ENCODE measurements at places on chromosomes 13 and 19. TPM values are rescaled to one million over a fixed set of nuclear protein-coding genes. Genes with fewer than 3 reads are reported as not detected.

Gene PVR
- polyA plus RNA-seq: 10.9 TPM

Gene PSG2
- polyA plus RNA-seq: not detected

Gene IRGC
- not detected for polyA plus RNA-seq

Gene GRIN3B
- 0.15 TPM for polyA plus RNA-seq

Gene ZIC2
- 6.3 TPM for polyA plus RNA-seq

Gene VSTM1
- not detected for polyA plus RNA-seq

Gene CCNE1
- polyA plus RNA-seq: 38.1 TPM

DNA sequence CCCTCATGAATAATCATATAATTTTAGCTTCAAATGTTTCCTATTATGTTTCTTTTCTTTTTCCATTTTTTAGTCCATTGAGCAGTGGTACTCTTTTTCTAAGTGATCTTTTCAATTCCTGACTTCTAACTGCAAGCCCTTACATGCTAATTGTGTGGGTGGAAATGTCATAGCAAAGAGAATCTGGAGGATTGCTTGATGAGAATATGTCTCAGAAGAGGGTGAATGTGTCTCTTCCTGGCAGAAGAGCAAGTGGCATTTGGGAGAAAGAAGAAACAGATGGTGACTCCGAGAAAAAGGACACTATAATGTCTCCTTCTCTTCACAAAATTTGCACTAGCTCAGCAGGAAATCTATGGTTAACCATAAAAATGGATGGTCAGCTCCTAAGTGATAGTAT, 2320.0 kb downstream of the PCDH9 start:
- no peak overlapping the region for H3K27ac ChIP-seq
- DNase-seq: no peak
- H3K36me3 ChIP-seq: no peaks in the 10 kb centered on the region
- H3K27me3 ChIP-seq: no peaks in the 10 kb centered on the region
- H3K4me1 ChIP-seq: no peaks in the 10 kb centered on the region
- H3K4me3 ChIP-seq: no peak overlapping the region

DNA sequence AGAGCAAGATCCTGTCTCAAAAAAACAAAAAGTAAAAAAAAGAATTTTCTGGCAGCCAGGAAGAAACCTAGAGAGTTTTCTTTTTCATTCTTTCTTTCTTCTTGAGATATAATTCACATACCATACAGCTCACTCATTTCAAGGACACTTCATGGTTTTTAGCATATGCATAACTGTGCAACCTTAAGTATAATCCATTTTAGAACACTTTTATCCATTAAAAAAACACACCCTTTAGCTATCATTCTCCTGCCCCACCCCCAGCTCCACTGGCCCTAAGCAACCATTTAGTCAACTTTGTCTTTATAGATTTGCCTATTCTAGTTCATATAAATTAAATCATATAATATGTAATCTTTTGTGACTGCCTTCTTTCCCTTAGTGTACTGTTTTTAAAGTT, 8.1 kb upstream of the IPO5 start:
- no peak overlapping the region for H3K4me3 ChIP-seq
- no peaks in the 10 kb centered on the region for H3K4me1 ChIP-seq
- DNase-seq: no peak
- no peaks in the 10 kb centered on the region for H3K36me3 ChIP-seq
- no peak overlapping the region for H3K27ac ChIP-seq
- no peaks in the 10 kb centered on the region for H3K27me3 ChIP-seq

- no peak overlapping the region for H3K27ac ChIP-seq
- no peak overlapping the region for H3K4me3 ChIP-seq
- no peaks in the 10 kb centered on the region for H3K4me1 ChIP-seq
- peak; percentile 64 for DNase-seq
Observed at GRCh38 chr19:41691268-41691970, 3.3 kb upstream of the CEACAM7 start.

DNA sequence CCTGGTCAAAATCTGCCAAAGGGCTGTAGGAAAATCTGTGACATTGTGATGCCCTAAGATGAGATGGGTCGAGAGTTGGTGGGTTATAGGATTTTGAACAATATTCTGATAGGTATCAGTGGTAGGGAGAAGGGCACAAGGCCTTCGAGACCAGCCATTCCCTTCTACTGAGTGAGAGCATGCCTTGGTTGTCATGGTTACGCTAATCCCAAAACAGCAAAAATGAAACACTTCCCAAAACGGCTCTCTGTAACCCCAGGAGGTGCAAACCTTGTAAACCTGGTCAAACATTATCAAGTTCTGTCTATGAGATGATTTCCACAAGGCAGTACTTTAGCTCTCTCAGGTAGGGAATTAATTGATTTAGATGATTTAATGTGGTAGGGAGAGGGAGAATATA, 158.7 kb upstream of the RNF113B start:
- H3K27me3 ChIP-seq: peaks cover 12% of the 10 kb centered on the region
- H3K27ac ChIP-seq: no peak overlapping the region
- no peak for DNase-seq
- H3K36me3 ChIP-seq: no peaks in the 10 kb centered on the region
- no peak overlapping the region for H3K4me3 ChIP-seq

- DNase-seq: no peak
- no peaks in the 10 kb centered on the region for H3K36me3 ChIP-seq
- H3K4me1 ChIP-seq: no peaks in the 10 kb centered on the region
- peaks cover 33% of the 10 kb centered on the region for H3K27me3 ChIP-seq
Observed at GRCh38 chr19:32880622-32881021, 11.1 kb upstream of the SLC7A9 start.

DNA sequence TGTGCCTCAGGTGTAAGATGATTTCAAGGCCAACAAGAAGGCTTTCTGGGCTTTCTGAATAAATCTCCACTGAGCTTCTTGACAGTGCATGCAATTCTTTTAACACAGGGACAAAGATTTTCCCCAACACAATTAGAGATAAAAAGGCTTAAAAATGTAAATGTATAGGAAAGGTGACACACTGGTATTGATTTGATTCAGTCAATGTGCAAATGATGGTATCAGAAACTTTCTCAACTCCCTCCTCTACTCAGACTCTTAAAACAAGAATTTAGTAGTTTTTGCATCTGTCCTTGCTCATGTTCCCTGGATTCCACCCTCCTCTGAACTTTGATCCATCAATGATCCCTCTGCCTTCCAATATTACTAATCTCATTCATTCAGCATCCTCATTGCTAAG, 111.6 kb upstream of the FNDC3A start:
- DNase-seq: no peak
- no peaks in the 10 kb centered on the region for H3K27me3 ChIP-seq
- no peaks in the 10 kb centered on the region for H3K36me3 ChIP-seq
- no peak overlapping the region for H3K27ac ChIP-seq
- no peak overlapping the region for H3K4me3 ChIP-seq
- H3K4me1 ChIP-seq: no peaks in the 10 kb centered on the region

DNA sequence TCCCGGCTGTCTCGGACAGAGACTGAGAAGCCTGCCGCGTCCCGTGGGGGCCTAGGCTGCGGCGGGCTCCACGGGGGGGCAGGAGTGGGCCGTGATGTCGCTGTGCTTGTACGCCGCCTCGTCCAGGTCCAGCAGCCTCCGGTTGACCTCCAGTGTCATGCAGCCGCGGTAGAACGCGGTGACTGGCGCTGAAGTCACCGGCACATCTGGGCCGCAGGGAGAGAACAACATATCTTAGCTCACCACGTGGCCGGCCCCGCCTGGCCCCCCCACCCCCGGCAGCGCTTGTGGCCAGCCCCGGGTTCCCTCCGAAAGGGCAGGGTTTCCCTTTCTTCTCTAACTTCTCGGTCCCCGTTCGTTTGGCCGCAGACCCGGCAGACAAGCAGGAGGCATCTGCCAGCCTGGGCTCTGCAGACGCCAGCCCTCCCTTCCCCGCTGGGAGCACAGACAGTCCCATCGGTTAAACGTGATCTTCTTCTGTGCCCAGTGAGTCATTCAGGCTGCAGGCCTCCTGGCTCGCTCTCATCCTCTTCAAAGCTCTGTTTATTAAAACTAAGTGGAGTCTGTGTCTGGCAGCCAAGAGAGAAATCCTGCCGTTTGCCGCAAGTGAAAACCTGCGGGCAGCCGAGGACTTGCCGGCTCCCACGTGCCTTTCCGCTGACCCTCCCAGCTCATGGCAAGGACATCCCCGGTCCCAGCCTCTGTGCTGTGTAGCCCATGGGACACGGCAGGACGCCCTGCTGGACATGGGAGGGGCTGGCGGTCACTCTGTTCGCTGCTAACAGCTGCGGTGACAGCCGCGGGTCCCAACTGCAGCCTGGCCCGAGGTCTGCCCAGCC, 42.8 kb downstream of the GAS6 start:
- H3K27ac ChIP-seq: no peak overlapping the region
- no peaks in the 10 kb centered on the region for H3K27me3 ChIP-seq
- H3K4me3 ChIP-seq: no peak overlapping the region
- no peaks in the 10 kb centered on the region for H3K4me1 ChIP-seq

DNA sequence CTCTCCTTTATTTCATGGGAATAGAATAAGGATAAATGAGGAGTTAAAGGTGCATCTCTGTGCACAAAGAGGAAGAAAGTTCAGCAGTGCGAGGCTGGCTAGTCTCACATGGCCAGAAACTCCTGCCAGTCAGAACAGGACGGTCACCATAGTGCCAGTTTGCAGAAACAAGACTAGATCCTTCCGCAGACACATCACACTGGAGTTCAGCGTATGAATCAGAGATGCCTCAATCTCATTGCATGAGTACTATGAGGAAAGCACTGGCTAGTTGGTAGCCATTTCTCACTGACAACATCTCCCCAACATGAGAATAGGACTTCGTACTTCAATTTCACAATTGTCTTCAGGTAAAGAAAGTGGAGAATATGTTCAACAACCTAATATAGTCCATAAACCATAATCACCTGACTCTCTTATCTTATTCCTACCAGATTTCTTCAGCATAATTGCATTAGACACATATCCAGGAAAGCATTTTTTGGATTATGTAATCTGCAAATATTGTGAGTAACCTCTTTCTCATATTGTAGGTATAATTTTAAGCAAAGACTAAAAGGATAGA, 34.9 kb downstream of the RXFP2 start:
- H3K4me1 ChIP-seq: no peaks in the 10 kb centered on the region
- no peak overlapping the region for H3K27ac ChIP-seq
- no peaks in the 10 kb centered on the region for H3K27me3 ChIP-seq
- no peaks in the 10 kb centered on the region for H3K36me3 ChIP-seq

DNA sequence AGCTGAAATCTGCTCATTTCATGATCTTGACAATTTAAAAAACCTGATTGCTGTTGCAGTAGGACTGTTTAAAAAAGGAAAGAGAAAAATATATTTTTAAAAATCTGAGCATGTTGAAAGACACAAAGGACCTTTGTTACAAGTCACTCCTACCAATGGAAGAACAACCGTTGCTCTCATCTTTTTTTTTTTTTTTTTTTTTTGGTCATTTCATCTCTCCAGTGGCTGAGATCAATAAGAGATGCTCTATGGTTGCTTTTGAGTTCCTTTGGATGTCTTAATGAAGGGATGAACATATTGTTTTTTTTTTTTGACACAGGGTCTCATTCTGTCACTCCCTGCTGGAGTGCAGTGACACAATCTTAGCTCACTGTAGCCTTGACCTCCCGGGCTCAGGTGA, 29.2 kb downstream of the LRCH1 start:
- no peaks in the 10 kb centered on the region for H3K27me3 ChIP-seq
- H3K27ac ChIP-seq: no peak overlapping the region
- no peaks in the 10 kb centered on the region for H3K4me1 ChIP-seq
- H3K4me3 ChIP-seq: no peak overlapping the region
- no peak for DNase-seq

- H3K27me3 ChIP-seq: no peaks in the 10 kb centered on the region
- H3K27ac ChIP-seq: no peak overlapping the region
- no peaks in the 10 kb centered on the region for H3K4me1 ChIP-seq
- no peaks in the 10 kb centered on the region for H3K36me3 ChIP-seq
- DNase-seq: no peak
Observed at GRCh38 chr13:37546087-37546486, 52.5 kb downstream of the POSTN start.

- no peaks in the 10 kb centered on the region for H3K36me3 ChIP-seq
- peaks cover 2% of the 10 kb centered on the region for H3K27me3 ChIP-seq
- no peak for DNase-seq
- no peaks in the 10 kb centered on the region for H3K4me1 ChIP-seq
- no peak overlapping the region for H3K4me3 ChIP-seq
Observed at GRCh38 chr13:24684600-24684998, 4.4 kb downstream of the ATP12A start.

DNA sequence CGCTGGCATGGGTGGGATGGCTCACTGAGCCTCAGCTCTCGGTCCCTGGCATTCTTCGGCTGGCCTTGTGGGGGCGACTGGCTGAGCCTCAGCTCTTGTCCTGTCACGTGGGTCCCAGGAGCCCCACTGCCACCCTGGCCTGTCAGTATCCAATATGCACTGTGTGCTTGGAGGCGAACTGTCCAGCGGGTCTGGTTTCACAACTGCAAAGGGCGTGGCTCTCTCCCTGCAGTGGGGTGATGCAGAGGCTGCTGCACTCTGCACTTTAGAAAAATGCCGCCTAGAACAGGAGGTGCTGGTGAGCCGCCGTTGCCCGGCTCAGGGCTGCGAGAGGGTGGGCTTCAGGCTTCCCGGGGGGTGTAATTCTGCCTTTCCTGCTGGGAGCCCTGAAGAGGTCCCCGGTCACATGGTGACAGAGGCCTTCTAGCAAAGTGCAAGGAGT, 17.0 kb upstream of the TMEM255B start:
- DNase-seq: peak; percentile 33
- H3K4me3 ChIP-seq: no peak overlapping the region
- no peaks in the 10 kb centered on the region for H3K4me1 ChIP-seq
- peaks cover 15% of the 10 kb centered on the region for H3K27me3 ChIP-seq
- no peaks in the 10 kb centered on the region for H3K36me3 ChIP-seq

- DNase-seq: no peak
- H3K27ac ChIP-seq: no peak overlapping the region
- no peaks in the 10 kb centered on the region for H3K36me3 ChIP-seq
- H3K4me3 ChIP-seq: no peak overlapping the region
- H3K4me1 ChIP-seq: no peaks in the 10 kb centered on the region
- peaks cover 5% of the 10 kb centered on the region for H3K27me3 ChIP-seq
Observed at GRCh38 chr19:7742991-7743390, 4.3 kb downstream of the CD209 start.

DNA sequence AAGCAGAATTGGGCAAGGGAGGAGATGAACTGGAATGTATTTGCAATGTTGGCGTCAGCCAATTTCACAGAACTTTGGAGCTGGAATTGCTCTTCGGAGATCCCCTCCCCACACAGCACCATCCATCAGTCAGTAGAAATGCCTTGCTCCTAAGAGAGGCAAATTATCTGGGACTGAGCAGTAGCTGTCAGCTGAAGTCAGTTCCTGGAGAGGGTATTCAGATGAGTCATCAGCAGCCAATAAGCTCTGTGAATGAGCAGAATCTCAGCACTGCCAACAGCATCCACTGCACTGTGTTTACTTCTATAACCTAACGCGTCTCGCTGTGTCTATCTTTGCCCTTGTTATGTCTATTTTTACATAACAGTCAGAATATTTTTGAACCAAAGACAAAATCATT, 213.7 kb downstream of the SLITRK5 start:
- no peaks in the 10 kb centered on the region for H3K4me1 ChIP-seq
- no peaks in the 10 kb centered on the region for H3K36me3 ChIP-seq
- no peaks in the 10 kb centered on the region for H3K27me3 ChIP-seq
- no peak overlapping the region for H3K4me3 ChIP-seq

GRCh38 chr13:47069133-47069532, 172.3 kb upstream of the HTR2A start:
- no peak overlapping the region for H3K27ac ChIP-seq
- no peak for DNase-seq
- H3K36me3 ChIP-seq: no peaks in the 10 kb centered on the region
- no peak overlapping the region for H3K4me3 ChIP-seq

- H3K27me3 ChIP-seq: peaks cover 4% of the 10 kb centered on the region
Observed at GRCh38 chr19:33432015-33432414, 58.5 kb downstream of the CEBPG start.
